ENCODE measurements at places on chromosomes 4 and X.
A peak's percentile ranks its signal among the peaks of the same experiment; 100 is the strongest.

GRCh38 chrX:68599256-68600152 lies 48.0 kb upstream of the STARD8 start:
- no peak for DNase-seq
- no peaks in the 10 kb centered on the region for H3K36me3 ChIP-seq
- no peaks in the 10 kb centered on the region for H3K4me1 ChIP-seq
- H3K27me3 ChIP-seq: no peaks in the 10 kb centered on the region
- H3K27ac ChIP-seq: no peak overlapping the region

- H3K36me3 ChIP-seq: no peaks in the 10 kb centered on the region
- no peak overlapping the region for H3K4me3 ChIP-seq
- H3K27ac ChIP-seq: no peak overlapping the region
- no peak for DNase-seq
Measured at GRCh38 chr4:18103876-18104605, 82.5 kb upstream of the LCORL start.

DNA sequence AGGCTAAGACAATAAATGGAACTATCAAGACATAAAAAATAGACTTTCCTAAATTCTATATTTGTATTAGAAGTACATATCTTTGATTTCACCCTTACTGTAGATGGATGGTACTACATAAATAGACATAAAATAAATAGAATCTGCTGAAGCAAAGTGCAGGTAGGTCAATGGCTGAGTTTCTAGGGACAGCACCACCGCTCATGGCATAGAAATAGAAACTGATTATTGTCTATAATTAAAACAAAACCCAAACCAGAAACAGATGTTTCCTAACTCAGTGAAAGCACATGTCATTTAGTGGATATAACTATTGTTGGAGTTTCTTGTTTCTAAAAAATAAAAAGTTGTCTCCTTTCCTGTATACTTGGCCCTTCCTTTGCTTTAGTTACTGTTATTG lies 387.3 kb upstream of the ADGRL3 start:
- no peaks in the 10 kb centered on the region for H3K27me3 ChIP-seq
- no peak for DNase-seq
- H3K36me3 ChIP-seq: no peaks in the 10 kb centered on the region
- H3K4me3 ChIP-seq: no peak overlapping the region
- H3K4me1 ChIP-seq: no peaks in the 10 kb centered on the region

DNA sequence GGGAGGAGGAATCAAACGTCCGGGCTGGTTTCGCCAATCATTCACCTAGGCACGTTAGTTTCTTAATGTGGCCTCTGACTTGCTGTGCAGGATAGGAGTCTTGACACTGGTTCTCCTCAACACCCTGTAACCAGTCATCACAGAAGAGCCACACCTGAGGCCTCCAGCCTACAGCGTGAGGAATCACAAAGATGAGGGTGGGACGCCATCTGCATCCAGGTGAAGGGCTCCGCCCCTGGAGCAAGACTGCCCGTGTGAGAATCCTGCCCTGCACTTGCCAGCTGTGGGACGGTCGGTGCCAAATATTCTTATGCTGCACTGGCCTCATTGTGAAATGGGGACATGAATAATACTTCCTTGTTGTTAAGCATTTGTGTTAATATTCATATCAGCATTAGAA lies 35.7 kb upstream of the TSPAN5 start:
- no peaks in the 10 kb centered on the region for H3K27me3 ChIP-seq
- no peak overlapping the region for H3K4me3 ChIP-seq
- H3K27ac ChIP-seq: no peak overlapping the region
- peaks cover 9% of the 10 kb centered on the region for H3K4me1 ChIP-seq
- H3K36me3 ChIP-seq: peaks cover 6% of the 10 kb centered on the region

- H3K36me3 ChIP-seq: no peaks in the 10 kb centered on the region
- no peak overlapping the region for H3K4me3 ChIP-seq
- DNase-seq: no peak
Measured at GRCh38 chrX:107723511-107723910, 52.1 kb downstream of the TSC22D3 start.

GRCh38 chrX:74420196-74421035 lies 877 bp upstream of the SLC16A2 start:
- no peak overlapping the region for H3K27ac ChIP-seq
- DNase-seq: no peak
- H3K36me3 ChIP-seq: no peaks in the 10 kb centered on the region
- H3K4me3 ChIP-seq: peak overlapping the region; percentile 80

- H3K36me3 ChIP-seq: peaks cover 1% of the 10 kb centered on the region
- no peak overlapping the region for H3K4me3 ChIP-seq
- H3K27ac ChIP-seq: no peak overlapping the region
Measured at GRCh38 chr4:112189754-112190153, 41.8 kb upstream of the AP1AR start.

DNA sequence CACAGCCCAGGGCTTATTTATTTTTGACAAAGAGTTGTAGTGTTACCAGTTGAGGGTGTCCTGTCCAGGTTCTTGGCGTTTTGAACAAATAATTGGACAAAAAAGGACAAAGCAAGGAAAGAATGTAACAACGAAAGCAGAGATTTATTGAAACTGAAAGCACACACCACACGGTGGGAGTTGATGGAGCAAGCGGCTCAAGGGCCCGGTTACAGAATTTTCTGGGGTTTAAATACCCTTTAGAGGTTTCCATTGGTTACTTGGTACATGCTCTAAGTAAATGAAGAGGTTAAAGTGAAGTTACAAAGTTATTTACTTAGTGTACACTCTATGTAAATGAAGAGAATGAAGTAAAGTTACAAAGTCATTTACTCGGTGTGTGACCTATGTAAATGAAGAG lies 27.8 kb upstream of the OPHN1 start:
- no peak overlapping the region for H3K4me3 ChIP-seq
- no peak overlapping the region for H3K27ac ChIP-seq
- no peaks in the 10 kb centered on the region for H3K27me3 ChIP-seq
- H3K4me1 ChIP-seq: no peaks in the 10 kb centered on the region

- no peak overlapping the region for H3K4me3 ChIP-seq
- DNase-seq: no peak
- H3K27me3 ChIP-seq: peaks cover 4% of the 10 kb centered on the region
- peaks cover 8% of the 10 kb centered on the region for H3K4me1 ChIP-seq
- no peak overlapping the region for H3K27ac ChIP-seq
Measured at GRCh38 chrX:150334100-150334499, 29.0 kb upstream of the MAMLD1 start.

DNA sequence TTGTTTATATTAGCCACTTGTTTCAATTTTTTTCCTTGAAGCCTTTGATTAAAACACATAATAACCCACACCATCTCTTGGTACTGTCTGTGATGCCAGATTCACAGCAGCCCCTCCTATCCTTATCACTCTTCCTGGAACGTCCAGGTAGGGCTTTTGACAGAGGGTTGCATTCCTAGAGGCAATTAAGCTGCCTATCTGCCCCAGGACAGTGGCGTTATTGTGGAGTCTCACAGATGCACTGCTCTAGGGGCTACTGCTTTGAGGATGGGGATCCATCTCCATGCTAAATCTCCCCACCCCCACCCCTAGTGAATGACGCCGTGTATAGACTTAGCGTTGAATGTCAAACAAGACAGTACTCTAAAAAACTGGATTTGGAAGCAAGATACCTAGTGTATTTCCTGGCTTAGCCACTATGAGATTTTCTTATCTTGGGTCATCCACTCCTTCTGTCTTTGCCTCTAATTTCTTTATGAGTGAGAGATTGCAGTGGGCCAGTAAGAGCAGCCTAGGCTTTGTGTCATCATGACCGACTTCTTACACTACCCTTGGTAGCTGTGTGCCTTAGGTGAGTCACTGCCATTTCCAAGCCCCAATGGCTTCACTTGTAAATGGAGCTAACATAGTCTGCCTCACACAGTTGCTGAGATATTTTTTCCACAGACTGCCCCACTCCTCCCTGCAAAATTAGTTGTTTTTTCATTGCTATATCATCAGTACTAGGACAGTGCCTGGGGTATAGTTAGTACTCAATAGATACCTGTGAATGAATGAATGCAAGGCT lies 90.9 kb downstream of the EGF start:
- DNase-seq: peak; percentile 14
- peaks cover 17% of the 10 kb centered on the region for H3K4me1 ChIP-seq
- H3K4me3 ChIP-seq: no peak overlapping the region
- H3K36me3 ChIP-seq: no peaks in the 10 kb centered on the region
- no peak overlapping the region for H3K27ac ChIP-seq

GRCh38 chrX:149504226-149504914 lies 736 bp downstream of the IDS start:
- H3K27ac ChIP-seq: peak overlapping the region; percentile 100
- peak; percentile 44 for DNase-seq
- H3K4me3 ChIP-seq: peak overlapping the region; percentile 96

- H3K27me3 ChIP-seq: no peaks in the 10 kb centered on the region
- H3K27ac ChIP-seq: no peak overlapping the region
- H3K4me3 ChIP-seq: no peak overlapping the region
- H3K36me3 ChIP-seq: peaks cover 23% of the 10 kb centered on the region
- H3K4me1 ChIP-seq: peaks cover 2% of the 10 kb centered on the region
- DNase-seq: no peak
Measured at GRCh38 chr4:751676-752075, 46.0 kb downstream of the PCGF3 start.
